Activated naive CD4-positive, alpha-beta T cell treated with anti-CD3 and anti-CD28 coated beads, Interleukin-2, amount 50 U/mL, for 72 hours (primary cell): ENCODE measurements at places on chromosomes 11 and 22. TPM values are rescaled to one million over a fixed set of nuclear protein-coding genes. Genes with fewer than 3 reads are reported as not detected.

Gene IL10RA
- total RNA-seq: 31.6 TPM

Gene PPM1F
- 17.5 TPM for total RNA-seq

Gene PLEKHB1
- total RNA-seq: 19.9 TPM

Gene JAM3
- total RNA-seq: 0.98 TPM

Gene SNX32
- 5.0 TPM for total RNA-seq

Gene IL17REL
- total RNA-seq: 0.11 TPM
